ENCODE measurements at places on chromosomes 7 and 10. TPM values are rescaled to one million over a fixed set of nuclear protein-coding genes. Genes with fewer than 3 reads are reported as not detected.

NXPH1 gene
- total RNA-seq = not detected

CPN1 gene
- not detected for total RNA-seq

RBP4 gene
- total RNA-seq = not detected

HDAC9 gene
- 24.7 TPM for total RNA-seq

CDNF gene
- total RNA-seq = 5.8 TPM

ZMYND11 gene
- total RNA-seq = 43.7 TPM

PCLO gene
- total RNA-seq = 1.4 TPM

HOXA9 gene
- 36.1 TPM for total RNA-seq

GHRHR gene
- not detected for total RNA-seq

AKR1B1 gene
- 68.5 TPM for total RNA-seq

SYNPO2L gene
- total RNA-seq = not detected

MSMB gene
- total RNA-seq = not detected

PNLIPRP1 gene
- total RNA-seq = not detected

MRLN gene
- not detected for total RNA-seq

SPAG6 gene
- total RNA-seq = not detected

TMEM236 gene
- 0.48 TPM for total RNA-seq

ADAMTS14 gene
- 3.4 TPM for total RNA-seq

PON1 gene
- not detected for total RNA-seq

CHCHD3 gene
- 41.1 TPM for total RNA-seq

All from glomerular endothelial cell (primary cell).